ENCODE measurements at places on chromosomes 2 and 18.
A peak's percentile ranks its signal among the peaks of the same experiment; 100 is the strongest.

- no peak for DNase-seq
These were observed 13.2 kb downstream of the EVA1A start for GRCh38 chr2:75547345-75548035.

- DNase-seq: no peak
These were observed 277.0 kb downstream of the CTNNA2 start for GRCh38 chr2:79789811-79790210.

DNA sequence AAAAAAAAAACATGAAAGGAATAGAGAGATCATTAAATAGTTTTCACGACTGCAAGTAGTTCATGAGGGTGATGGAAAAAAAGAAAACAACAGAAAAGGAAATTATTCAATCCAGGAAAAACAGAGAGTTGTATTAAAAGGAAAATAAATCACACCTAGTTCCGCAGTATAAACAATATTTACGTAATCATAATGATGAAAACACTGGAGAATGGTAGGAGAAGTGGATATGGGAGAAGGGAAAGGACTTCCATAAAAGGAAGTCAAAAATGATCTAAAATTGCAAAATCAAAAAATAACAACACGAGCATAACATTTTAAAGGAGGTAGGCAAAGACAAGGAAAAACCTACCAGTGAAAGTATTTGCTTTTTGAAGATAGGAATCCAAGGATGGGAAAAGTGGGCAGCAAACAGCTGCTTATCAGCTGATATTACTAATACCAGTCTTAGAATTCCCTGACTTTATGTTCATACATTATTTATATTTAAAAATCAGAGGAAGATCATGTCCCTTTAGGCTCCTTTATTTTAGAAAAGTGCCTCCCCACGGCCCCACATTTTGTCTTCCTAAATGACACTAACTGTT, 160.8 kb downstream of the NBAS start:
- no peak for DNase-seq

DNA sequence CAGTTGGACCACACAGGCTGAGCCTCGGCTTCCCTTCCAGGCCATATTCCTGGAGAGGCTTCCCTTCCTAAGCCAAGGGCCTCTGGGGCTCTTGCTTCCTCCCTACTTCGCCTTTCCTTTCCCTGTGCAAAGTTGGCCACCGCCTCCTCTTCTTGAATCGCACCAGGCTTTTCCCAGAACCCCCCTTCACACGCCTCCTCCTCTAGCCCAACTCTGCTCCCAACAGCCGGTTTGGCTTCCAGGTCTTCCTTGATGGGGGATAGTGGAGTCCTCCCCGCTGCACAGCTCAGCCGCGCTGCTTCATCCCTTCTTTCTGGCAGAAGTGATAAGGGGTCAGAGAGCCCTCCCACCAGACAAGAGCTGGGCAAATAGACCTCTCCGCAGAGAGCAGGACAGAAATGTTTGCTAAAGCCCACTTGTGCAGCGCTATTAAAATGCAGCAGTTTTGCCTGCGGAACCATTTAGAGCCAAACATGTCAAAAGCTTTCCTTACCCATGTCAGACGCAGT, 56.4 kb downstream of the SNORC start:
- DNase-seq: no peak

- DNase-seq: no peak
These were observed 1143.6 kb upstream of the ACVR2A start for GRCh38 chr2:146701183-146701582.

DNA sequence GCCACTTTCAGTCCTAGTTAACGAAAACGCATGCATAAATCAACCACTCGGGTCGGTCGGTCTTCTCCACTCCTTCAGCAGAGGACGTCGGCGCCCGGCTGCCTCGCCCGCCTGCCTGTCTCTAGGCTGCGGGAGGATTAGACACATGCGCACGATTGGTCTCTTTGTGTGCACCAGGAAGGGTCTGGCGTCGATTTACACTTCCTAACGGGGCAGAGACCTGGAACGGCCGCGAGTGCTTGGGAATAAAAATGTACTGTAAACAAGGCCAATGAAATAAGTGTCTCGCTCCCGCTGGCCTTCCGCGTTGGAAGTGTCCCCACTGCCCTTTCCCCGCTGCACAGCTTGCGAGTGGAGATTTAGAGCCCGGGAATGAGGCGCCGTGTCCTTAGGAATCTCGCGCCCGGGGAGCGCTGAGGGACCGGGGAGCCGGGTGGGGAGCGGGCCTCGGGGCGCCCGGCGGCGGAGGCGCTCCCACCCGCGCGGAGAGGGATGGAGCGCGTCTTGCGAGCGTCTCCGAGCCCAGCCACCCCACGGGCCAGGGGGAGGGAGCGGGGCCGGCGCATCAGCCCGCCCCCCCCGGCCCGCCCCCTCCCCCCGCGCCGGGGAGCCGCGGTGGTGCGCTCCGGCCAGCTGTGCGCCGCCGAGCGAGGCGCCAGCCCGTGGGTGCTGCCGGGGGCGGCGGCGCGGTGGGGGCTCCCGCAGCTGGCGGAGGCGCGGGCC, at the start of gene DOK6:
Gene DOK6 (plus strand): TSS at position 636 of the 723 bp plus-strand sequence.
- no peak for DNase-seq

DNA sequence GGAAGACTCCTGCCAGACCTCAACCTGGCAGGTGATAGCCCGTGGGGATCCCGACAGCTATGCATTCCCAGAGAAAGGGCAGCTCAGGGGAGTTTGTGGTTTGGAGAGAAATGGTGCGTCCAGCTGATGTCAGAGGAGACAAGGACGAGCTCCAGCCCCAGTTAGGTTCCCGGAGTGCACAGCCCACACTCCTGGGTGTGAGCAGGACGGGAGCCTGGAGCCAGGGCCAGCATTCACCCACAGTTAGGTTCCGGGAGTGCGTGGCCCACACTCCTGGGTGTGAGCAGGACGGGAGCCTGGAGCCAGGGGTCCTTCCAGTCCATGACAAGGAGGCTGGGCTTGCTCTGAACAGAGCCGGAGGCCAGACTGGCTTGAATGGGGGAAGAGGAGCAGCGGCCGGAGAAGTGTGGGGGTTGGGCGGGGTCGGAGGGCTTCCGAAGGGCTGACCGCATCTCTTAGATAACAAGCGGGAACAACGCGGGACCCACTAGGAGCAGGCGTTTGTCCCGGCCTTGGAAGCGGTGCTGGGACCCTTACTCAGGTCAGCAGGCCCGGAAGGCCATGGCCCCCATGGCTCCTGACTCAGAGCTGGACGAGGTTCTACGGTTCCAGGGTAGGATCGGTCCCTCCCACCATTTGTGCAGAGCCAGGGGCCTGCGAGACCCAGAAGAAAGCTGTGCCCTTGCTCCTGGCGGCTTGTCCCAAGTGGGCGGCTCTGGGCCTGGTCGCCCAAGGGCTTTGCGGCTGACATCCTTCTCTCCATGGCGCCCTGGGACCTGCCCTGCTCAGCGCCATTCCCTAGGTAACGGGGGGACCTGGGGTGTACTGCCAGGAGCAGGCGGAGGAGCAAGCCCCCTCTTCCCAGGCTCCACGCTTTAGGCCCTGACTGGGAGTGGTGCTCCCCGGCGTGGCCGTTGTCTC, 185.6 kb downstream of the RTP5 start:
- no peak for DNase-seq

DNA sequence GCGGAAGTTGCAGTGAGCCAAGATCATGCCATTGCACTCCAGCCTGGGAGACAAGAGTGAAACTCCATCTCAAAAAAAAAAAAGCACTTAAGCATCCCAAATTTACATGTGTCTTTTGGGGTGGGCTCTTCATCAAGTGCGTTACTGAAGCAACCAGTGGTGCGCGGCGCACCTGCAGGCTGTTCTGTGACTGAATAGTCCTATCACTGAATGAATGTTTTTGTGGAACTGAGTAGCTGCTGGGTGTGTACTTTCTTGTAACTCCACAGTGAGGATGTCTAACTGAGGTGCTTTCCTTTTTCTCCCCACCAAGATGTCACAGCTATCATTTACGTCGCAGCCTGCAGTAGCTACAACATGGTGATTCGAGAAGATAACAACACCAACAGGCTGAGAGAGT, 17.0 kb downstream of the CHMP1B start:
- no peak for DNase-seq

GRCh38 chr2:188997263-188997662, 23.1 kb downstream of the COL3A1 start:
- no peak for DNase-seq

- no peak for DNase-seq
These were observed 14.4 kb upstream of the RAB17 start for GRCh38 chr2:237604960-237605359.

GRCh38 chr2:128642316-128642715, 323.6 kb upstream of the HS6ST1 start:
- DNase-seq: no peak

DNA sequence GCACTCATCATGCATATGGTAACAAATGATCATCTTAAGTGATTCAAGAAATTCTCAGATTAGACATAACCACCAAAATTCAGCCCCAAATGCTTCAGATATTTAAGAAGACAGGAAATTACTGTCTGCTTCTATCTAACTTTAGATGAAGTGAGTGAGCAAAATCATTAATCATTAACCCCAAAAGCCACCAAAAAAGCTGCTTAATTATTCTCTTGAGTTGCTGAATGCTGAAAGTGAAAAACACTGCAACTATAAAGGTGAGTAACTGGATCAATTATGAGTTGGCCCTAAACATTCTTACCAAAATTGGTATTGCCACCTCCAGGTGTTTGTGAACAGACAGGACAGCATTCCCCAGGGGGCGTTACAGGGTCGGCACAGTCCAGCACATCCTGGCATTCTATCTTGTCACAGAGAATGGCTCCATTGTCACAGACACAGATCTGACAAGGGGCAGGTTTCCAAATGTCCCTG, 69.6 kb downstream of the COL5A2 start:
- DNase-seq: no peak

DNA sequence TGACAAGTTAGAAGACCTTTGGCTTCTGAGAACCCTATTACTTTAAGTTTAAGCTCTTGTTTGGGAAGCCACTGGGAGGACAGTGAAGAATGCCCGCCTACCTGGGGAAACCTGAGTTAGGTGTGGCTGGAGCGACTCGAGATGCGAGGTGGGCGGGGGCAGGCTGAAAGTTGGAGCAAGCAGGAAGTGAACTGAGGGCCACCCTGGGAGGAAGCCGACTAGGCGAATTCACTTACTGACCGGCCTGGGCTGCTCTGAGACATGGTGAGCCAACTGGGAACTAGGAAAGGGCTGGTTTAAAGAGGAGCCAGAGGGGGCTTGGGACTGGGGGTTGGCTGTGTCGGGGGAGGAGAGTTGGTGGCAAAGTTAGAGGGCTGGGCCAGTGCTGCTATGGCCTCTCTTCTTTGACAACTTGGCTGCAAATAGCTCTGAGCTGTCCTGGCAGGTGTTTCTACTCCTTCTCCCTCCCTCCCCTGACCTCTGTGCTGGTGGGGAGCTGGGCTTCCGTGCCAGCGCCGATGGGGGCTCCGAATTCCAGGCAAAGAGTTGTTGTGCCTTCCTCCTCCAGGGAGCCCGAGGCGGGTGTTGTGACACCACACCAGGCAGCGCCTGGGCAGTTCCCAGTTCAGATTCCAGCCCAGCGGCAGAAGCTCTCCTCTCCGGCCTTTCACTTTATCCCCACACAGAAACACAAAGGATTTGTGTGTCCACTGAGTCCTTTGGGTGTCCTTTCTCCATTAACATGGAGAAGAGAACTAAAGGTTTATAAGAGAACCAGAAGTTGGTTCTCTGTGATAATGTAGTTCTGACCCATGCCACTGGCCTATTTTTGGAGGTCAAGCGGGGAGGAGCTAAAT, at the start of gene VAMP8:
Gene VAMP8 (plus strand): TSS at position 201 of the 857 bp plus-strand sequence. CDS start 61 bp downstream, at position 262.
- peak; percentile 67 for DNase-seq

- DNase-seq: peak; percentile 19
These were observed 25.2 kb downstream of the MYCN start for GRCh38 chr2:15965564-15966019.

- no peak for DNase-seq
These were observed 347.3 kb upstream of the HNRNPA3 start for GRCh38 chr2:176865336-176865735.

DNA sequence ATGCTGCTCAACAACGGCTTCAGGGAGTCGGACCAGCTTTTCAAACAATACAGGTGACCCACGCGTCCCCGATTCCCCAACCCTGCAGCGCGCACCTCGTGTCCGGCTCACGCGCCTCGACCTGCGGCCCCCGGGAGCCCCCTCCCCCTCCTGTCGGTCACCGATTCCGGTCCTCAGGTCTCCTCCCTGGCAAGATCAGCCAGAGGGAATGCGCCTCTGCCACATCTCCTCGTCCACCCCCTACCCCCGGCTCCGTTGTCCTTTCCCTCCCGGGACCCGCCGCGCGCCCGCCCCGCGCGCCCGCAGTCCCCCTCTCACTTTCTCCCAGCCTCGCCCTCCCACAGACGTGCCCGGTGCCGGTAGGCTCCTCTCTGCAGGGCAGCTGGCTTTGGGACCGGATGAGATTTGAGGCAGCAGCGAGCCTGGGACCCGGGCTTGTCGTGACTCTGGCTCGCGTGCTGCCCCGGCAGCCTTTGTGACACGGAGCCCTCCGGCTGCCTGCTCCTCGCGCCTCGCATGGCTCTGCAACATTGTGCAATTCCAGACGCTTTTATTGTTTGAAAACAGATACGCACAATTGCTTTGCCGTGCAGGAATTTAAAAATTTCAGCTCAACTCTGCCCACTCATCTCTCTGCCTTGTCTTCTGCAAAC, 558 bp downstream of the TTC39C start:
- DNase-seq: peak; percentile 39

DNA sequence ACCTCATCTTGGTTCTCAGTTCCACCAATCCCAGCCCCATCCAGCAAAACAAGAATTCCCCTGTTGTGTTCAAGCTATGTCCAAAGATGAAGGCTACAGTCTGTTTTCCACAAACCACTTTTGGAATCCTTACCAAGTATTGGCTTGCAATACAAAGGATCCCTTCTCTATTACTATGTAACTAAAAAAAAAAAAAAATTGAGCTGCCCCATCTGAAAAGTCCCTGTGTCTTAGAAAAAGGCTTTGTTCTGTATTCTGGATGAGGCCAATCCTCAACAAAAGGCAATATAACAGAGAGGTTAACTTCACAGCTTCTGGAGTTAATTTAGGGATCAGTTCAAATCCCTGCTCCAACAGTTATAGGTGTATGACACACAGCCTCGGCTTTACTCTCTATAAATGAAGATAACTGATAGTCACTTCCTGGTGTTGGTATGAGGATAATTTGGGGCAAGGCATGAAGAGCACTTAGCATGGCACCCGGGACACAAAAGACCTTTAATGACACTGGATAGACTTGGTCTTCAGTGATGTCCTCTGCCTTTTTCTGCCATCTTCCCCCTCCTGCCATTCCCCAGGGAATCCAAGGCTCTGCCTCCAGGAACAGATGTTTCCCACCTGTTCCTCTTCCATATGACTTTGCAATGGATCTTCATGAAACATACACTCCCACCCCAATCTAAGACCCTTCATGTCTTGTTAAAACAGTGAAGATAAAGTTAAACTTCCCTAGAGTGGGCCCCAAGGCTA, 61.2 kb upstream of the ATL2 start:
- no peak for DNase-seq

DNA sequence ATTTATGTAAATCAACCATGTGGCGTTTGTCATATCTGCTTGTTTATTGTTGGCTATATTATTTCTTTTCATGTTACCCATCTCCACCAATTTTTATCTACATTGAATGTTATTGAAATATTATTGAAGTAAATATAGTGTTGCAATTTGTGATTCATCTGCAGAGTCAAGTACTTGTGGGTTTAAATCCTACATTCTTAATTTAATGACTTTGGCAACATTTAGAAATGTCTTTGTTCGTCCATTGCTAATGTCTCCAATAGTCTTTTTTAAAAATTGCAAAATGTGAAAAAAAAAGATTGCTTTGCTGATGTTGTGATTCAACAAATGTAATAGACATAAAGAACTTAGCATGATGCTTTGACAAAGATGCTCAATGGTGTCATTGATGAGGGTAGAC, 1572.8 kb upstream of the PIK3C3 start:
- DNase-seq: no peak

All from CD4-positive, alpha-beta T cell treated with Interleukin-17A for 1 hour (primary cell).